NCI-H1105 (cell line): ENCODE measurements at places on chromosomes 5 and 9.

GRCh38 chr5:162801235-162801634, 636.2 kb upstream of the CCNG1 start:
- DNase-seq, result no peak

DNA sequence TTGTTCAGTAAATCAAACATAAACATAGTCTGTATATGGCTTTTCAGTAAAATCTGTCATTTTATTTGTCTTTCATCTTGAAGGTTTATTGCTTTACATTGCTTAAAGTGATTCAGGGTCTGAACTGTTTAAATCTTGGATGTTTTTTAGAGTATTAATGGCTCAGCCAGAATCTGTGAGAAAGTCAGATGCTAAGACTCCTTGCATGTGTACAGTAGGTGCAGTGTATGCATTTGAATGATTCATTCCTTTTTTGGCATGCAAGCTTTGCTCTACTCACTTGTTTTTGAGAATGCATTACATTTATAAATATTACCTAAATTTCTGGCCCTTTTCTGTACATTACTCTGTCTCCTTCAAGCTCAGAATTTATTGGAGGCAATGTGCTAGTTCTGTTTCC, 271.0 kb upstream of the RIOK2 start:
- DNase-seq, result no peak

GRCh38 chr5:8919096-8919495, 626.8 kb downstream of the SEMA5A start:
- DNase-seq, result no peak

DNA sequence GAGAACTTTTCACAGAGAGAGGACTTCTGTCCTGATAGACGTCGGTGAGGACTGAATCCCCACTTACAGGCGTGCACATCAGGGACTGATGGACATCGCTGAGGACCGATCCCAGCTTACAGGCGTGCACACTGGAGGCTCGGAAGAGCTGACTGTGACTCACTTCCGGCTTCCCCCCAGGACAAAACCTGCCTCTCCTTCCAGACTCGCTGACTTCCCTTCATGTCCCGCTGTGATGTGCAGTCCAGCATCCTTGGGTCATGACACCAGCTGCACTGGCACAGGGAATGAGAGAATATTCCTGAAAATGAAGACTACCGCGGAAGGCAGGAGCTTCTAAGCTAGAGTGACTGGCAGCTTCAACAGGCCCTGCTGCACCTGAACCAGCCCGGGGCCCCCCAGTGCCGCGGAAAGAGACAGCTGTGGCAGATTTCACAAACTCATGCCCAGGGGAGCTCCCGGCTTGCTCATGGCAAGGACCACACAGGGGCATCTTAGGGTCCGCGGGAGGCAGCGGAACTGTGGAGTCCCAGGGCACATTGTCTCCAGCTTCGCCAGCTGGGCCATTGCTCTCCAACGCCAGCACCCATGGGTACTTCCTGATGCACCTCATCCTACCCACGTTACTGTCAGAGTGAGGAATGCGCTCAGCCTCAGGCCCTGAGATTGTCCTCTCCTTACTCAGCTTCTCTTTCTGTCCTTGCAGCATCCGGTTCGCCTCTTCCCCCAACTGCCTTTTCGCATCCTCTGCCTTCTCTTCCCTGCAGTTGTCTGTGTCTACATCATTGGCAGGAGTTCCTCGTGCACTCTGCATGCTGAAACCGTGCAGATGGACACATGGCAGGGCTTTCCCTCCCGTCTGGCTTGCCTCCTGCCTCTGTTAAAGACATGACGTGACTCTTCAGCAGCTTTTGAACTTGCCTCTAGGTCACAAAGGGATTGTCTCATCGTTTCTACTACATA, 29.5 kb downstream of the SURF6 start:
- no peak for DNase-seq

DNA sequence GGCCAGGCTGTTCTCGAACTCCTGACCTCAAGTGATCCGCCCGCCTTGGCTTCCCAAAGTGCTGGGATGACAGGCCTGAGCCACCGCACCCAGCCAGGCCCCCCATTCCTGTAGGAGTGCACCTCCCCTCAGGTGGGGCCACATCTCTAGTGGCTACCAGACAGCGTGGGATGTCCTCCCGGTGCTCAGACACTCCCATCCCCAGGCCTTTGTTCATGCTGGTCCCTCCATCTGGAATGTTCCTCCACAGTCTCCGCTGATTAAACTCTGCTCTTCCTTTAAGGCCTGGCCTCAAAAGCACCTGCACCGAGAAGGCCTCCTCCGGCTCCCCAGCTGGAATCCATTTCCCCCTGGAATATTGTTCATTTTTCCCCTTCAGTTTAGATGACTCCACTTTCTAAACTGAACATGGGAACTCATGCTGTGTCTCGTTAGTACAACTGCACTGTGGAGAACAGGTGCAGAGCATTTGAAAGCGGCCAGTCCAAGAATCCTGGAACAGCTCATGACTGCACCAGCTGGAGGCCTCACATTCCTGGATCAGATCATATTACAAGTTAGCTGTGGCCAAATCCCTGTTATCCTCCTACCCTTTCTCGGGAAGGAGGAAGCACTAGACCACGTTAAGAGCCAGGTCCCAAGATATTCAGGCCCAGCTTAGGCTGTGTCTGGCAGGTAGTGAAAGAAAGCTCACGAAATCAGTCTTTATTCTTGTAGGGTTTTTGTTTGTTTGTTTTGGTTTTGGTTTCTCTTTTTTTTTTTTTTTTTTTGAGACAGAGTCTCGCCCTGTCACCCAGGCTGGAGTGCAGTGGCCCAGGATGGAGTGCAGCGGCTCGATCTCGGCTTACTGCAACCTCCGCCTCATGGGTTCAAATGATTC, 10.8 kb upstream of the PRRC2B start:
- DNase-seq, result peak; percentile 68
